Activated CD4-positive, alpha-beta T cell treated with anti-CD3 and anti-CD28 coated beads, Interleukin-2, amount 50 U/mL, for 4 hours (primary cell): ENCODE measurements at places on chromosomes 12 and 14.

DNA sequence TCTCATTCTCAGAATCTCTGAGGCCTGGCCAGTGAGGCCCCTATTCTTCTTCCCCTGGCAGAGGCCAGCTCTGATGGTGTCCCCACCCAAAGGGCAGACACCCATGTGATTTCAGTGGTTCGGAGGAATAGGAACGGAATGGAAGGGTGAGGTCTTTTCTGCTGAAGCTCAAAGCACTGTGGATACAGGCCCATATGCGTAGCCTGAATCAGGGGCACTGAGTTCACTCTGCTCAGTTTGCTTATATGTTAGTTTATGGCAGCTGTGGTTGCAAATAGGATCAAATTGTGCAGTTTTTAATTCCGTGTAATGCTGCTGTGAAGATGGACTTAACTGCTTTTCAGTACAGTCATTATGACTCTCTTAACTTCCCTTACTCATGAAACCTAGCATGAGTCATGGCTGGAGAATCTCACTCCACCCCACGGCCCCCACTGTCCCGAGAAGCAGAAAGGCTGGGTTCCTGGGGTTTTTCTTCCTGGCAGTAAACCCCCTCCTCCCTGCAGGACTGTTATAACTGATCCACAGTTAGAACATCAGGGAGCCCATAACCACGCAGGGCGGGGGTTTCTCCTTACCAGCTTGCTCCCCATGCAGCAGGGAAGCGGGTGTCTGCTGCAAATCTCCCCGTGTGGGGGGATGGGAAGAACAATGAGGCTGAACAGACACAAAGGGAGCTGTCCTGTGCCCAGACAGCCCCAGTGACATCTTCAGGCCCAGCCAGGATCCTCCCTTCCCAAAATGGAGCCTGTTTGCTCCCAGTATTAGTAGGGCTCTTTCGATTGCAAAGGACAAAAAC is 122.7 kb downstream of the SLC38A6 start:
- no peak for DNase-seq

DNA sequence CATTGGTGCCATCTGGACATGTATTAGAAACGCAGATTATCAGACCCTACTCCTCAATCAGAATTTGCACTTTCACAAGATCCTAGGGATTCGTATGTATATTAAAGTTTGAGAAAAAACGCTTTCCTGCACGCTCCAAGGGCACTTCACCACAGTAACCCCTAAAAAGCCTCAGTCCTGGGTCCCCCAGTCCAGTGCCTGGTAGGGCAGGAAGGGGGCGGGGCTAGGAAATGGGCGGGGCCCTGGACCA is 369 bp downstream of the DEPDC4 start:
- DNase-seq: no peak

- DNase-seq: no peak
Observed at GRCh38 chr14:22152161-22152870, 436.7 kb downstream of the DAD1 start.

DNA sequence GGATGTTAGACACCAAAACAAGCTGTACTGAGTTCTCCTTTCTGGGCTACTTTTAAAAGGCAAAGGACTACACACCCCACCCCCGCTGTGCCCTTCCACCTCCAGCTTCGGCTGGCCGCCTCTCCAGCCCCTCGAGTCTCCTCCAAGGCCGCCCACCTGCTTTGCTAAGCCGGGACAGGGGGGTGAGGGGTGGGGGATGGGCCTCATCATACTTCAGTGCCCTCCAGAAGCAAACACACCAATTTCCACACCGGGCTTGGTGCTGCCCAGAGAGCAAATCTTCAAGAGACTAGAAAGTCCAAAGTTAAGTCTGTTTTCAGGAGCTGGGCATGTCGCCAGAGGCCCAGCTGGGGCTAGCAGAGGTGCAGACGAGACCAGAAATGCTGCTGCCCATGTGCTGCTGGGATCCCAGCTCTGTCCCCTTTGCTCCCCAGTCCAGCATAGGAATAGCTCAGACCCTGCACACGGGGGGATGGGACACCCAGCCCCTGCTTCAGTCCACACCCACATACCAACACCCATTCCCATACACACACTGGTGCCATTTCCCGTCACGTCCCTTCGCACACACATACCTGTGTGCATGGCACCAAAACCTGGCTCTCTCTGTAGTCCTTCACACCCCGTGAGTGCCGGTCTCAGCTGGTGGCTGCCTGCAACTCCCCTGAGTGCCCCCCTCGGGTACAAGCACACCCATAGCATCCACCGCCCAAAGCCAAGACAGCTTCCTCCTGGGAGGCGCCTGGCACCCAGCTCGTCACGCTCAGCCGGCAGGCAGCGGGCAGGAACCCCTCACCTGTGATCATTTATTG is 1.0 kb downstream of the SLC6A12 start:
- no peak for DNase-seq

GRCh38 chr12:116306506-116306905 is 29.0 kb upstream of the MED13L start:
- no peak for DNase-seq

DNA sequence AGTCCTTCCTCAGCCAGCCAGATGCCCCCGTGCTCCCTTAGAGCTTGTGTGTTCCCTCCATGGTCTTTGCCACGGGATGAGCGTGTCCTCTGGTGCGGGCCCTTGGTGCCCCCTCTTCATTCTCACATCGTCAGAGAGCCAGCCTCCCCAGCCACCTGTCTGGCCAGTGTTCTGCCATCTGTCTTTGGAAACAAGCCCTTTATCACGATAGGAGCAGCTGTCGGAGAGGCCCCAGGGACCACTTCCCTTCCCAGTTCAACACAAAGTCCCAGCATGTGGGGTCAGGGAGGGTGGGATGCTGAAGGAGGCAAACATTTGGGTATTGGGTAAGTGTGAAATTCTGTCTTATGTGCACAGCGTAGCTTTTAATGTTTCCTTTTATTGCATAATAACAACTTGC is 44.5 kb downstream of the DYNC1H1 start:
- no peak for DNase-seq

GRCh38 chr12:54134850-54135249 is 53.9 kb downstream of the SMUG1 start:
- DNase-seq: no peak

DNA sequence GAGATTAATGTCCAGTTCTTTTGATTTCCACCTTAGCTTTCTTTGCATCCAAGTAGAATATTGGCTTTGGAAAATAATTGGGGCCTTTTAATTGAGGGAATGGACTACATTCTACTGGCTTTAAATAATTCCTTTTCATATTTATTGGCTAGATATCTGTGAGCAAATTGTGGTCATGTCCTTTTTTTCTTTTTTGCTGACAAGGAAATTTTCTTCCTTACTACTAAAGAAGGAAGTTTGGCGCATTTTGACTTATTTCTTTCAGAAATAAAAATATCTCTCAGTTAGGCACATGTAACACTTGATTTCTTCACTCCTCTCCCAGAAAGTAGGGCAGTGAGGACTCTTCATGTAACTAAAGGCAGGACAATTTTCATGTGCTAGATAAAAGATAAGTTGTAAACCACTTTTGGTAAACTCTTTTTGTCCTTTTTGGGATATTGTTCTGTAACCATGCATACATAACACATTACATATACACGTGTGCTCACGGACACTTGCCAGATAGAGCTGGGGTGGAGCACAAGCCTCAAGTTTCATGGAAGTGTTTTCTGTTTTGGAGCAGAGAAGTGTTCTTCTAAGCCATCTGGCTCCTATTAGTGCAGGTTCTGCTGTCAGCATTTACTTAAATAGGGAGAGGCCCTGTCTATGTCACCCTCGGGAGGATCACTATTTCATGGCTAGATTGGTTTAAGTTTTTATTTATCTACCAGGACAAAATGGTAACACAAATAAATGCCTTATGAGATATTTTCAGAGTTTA is 85.1 kb upstream of the LRIG3 start:
- DNase-seq: no peak

DNA sequence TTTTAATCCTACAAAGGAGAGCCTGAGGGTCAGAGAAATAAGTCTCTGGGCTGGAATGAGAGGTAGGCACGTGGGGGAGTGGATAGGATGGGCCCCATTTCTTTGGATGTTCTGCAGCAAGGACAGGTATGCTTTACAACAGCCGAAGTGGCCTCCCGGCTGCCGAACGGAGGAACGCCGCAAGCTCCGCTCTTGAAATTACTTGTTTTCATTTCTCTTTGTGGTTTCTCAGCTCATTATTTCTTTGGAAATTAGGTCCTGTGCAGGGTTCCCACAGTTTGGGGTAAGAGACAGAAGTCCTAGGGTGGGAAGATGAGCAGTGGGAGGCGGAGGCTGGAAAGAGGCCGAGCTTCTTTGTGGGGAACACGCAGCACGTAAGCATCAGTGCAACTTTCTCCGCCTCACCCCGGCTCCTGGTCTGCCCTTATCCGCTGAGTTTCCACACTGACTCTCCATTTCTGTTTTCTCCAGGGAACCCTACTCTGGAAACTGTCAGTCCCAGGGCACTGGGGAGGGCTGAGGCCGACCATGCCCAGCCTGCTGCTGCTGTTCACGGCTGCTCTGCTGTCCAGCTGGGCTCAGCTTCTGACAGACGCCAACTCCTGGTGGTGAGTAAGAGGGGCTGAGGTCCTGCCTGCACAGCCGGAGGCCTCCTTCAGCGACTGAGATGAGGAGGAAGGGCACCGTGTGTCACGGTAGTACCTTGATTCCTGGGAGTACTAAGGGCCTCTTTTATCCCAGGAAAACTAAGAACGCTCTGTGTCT is 2.0 kb downstream of the WNT5B start:
- no peak for DNase-seq
